ENCODE measurements at places on chromosomes 1 and 21. TPM values are rescaled to one million over a fixed set of nuclear protein-coding genes. Genes with fewer than 3 reads are reported as not detected.

DNA sequence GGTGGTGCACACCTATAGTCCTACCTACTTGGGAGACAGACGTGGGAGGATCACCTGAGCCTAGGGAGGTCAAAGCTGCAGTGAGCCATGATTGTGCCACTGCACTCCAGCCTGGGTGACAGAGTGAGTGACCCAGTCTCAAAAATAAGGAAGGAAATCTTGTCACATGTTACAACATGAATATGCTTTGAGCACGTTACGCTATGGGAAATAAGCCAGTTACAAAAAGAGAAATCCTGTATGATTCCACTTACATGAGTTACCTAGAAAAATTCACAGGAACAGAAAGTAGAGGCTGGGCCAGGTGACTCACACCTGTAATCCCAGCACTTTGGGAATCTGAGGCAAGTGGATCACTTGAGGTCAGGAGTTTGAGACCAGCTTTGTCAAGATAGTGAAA, 6.7 kb upstream of the PADI6 start:
- no peak for DNase-seq

NOTCH2 gene
- 107 TPM for total RNA-seq

GRCh38 chr1:196559314-196559713, 48.9 kb downstream of the KCNT2 start:
- DNase-seq, result no peak

DNA sequence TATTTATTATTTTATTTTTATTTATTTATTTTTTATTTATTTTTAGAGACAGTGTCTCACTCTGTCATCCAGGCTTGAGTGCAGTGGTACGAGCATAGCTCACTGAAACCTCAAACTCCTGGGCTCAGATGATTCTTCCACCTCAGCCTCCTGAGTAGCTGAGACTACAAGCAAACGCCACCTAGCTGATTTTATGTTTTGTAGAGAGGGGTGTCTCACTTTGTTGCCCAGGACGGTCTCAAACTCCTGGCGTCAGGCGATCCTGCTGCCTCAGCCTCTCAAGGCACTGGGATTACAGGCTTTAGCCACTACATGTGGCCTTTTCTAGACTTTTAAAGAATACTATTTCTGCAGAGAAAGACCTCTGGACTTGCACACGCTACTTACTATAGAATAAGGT, 61.3 kb upstream of the C1orf53 start:
- no peak for DNase-seq

GRCh38 chr1:89198081-89198480, 661 bp downstream of the GBP4 start:
- no peak for DNase-seq

CORT gene
- total RNA-seq, result 1.0 TPM

DNA sequence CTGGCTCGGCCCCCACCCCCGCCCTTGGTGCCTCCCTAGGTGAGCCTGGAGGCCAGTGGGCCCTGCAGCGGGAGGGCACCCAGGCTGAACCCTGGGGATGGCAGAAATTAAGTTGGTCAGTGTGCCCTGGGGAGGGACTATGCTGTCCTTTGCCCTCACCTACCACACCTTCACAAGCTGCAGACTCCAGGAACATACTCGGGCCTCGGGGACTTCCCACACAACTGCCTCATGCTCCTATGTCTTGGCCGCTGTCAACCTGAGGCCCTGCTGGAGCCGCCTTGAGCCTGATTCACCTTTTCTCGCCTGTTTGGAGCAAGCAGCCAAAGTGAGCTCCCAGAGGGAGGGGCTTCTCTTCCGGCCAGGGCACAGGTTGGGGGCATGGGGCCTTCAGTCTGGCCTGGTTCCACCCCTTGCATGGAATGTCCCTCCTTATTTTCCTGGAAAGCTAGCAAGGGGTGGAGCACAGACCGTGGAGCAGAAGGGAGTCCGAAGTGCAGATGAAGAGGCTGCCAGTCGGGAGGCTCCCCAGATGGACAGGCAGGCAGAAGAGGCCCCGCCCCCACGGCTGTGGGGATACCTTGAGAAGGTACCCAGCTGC, 24.7 kb downstream of the KNCN start:
- no peak for DNase-seq

- no peak for DNase-seq
Measured at GRCh38 chr1:68525781-68526180, 28.9 kb upstream of the DEPDC1 start.

DNA sequence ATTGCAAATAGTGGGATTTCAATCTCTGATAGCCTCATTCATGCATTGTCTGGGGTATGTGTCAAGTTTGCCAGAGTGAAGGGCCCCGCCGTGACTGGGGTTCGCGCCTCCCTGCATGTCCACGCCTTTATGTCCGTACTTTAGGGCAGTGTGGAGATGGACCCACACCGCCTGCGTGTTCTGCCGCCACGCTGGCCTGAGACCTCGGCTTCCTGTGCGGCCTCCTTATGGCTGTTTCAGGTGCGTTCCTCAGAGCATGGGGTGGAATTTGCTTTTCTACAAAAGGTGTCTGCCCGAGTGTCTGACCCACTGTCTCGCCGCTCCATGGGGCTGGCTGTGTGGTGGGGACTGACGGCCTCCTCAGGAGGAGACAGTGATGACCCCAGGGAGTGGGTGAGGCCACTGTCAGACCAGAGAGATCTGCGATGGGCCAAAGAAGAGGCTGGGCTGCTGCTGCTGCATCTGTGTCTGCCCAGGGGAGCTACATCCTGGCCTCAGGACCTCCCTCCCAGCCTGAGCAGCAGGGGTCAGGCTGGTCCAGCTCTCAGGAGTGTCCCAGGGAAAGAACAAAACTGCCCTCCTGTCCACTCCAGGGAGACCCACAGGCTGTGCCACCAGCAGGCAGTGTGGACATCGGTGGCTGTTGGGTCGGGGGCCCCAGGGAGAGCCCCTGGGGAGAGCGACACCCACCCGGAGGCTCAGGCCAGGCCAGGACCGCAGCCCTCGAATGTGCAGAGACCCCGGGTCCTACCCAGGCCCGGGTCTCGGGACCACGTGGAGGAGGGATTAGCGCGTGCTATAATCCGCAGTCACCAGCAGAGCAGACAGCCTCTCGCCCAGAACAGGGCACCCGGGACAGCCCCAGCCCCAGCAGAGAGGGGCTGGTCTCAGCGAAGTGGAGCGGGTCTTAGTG, 9.8 kb upstream of the SLC19A1 start:
- no peak for DNase-seq

LINGO4 gene
- total RNA-seq, result not detected

Data from progenitor cell of endocrine pancreas (in vitro differentiated cells).